Putamen (tissue), 1 donor: ENCODE measurements at places on chromosomes 6 and 20.

GRCh38 chr6:112279031-112279935, 24.9 kb upstream of the LAMA4 start:
- DNase-seq = no peak

DNA sequence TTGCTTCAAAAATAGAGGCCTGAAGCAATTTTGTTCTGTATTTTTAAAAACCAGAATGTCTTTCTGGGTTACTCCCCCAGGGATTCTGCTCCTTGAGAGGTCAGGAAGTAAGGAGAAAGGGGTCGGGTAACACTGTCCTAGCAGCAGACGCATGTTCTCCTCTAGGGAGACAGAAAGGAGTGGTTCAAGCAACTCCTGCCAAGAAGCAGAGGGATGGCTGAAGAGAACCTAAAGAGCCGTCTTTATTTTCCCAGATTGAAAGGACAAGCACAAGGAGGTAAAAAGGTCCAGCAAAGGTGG, 58.0 kb upstream of the SLC4A11 start:
- no peak for DNase-seq

DNA sequence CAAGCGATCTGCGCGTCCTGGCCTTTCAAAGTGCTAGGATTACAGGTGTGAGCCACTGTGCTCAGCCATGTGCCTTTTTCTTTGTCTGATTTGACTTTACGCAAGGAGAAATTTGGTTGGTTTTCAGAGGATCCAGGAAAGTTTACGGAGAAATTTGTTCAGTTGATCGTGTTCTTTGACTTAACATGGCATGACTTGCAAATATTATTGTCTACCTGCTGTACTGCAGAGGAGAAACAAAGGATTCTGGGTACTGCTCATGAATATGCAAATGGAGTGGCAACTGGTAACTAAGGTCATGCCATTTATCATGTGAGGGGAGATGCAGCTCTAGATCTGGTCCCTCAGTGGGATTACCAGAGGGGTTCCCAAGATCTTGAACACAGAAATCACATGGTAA, 68.8 kb upstream of the CHD6 start:
- DNase-seq = no peak

GRCh38 chr6:40472353-40472752, 114.8 kb downstream of the LRFN2 start:
- DNase-seq = no peak

GRCh38 chr6:100166956-100167355, 172.9 kb upstream of the MCHR2 start:
- DNase-seq = no peak

DNA sequence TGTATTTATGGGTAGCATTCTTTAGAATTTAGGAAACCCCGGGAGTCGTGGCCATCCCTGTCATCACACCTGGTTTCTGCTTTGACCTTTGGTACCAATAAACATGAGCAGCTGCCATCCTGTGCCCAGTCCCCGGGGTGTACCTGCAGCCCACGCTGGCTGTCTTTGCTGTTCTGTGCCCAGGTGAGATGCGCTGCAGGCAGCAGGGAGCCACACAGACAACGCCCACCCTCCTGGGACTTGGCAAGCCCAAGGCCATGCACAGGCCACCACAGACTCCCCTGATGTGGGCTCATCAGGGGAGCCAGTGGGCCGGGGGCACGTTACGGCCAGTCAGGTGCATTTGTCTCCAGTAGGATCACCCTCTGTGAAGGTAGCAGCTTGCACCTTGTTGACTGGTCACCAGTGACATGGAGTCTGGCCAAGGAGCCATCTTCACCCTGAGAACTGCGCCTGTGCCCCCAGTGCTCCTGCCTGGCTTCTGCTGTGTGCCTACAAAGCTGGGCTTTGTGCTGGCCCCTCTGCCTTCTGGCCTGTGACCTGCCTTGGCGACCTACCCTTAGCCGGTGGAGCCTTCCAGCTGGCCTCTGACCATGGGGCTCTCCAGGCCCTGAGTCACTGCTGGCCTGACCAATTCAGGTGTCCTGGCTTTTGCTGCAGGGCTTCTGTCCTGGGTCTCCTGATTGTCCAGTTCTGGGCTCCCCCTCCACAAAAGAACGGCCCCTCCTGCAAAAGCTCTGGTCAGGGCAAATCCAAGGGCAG, 14.2 kb upstream of the UNC93A start:
- no peak for DNase-seq

DNA sequence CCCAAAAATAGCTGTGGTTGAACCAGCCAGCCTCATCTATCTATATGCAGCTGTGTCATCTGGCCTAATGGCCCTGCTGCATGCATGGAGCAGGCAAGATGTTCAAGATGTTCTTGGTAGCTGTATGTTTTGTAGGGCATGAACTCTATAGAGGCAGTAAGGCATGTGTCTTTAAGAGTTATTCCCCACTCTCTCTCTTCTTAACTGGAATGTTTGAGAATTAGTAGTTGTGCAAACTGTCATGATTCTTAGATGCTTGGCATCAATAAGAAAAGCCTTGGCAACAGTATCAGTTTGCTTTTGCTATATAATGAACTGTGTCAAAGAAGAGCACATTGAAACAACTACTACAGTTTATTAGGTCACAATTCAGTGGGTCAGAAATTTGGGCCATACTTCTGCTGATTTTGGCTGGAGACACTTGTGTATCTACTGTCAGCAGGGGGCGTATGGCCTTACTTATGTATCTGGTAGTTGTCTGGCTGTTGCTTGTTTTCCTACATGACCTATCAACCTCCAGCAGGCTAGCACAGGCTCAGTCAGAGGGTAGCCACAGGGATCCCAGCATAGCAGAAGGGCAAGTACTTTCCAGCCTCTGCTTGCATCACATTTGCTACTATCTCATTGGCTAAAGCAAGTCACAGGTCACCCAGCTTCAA, 56.1 kb upstream of the LAMP5 start:
- no peak for DNase-seq

DNA sequence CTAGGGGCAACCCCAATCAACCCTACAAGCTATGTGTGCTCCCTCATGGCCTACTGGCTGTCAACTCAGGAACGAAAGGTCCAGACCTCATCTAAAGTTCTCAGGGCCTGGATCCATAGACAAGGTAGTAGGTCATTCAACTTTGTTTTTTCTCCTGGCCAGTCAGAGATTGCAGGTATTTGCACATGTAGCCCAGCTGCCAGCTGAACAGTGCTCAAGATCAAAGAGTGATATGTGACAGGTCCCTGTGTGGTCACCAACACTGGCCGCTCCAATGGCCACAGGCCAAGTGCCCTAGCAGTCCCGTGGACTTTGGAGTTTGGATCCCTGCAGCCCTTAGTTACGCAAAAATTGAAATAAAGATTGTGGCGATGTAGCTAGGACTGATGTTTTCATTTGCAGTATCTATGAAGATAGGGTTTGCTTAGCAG, 60.6 kb upstream of the ATXN1 start:
- DNase-seq = no peak

GRCh38 chr6:35177596-35177995, 36.2 kb upstream of the SCUBE3 start:
- DNase-seq = no peak

DNA sequence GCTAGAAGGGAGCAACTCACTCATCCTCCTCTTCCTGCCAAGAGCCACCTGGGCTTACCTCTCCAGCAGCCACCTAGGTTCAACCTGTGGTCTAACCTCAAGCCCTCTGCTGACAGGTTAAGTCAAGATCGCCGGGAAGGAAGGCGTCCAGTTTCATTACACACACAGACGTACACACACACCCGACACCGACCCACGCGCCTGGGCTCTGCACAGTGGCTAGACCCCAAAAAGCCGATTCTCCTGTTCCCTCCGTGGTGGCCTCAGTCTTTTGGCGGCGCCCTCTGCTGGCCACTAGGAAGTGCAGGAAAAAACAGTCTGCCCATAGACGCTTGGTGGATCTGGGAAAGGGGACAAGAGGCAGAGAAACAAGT, 52.8 kb downstream of the MRPL14 start:
- DNase-seq = peak; percentile 75
